T-cell (primary cell): ENCODE measurements at places on chromosomes 13 and 19.

DNA sequence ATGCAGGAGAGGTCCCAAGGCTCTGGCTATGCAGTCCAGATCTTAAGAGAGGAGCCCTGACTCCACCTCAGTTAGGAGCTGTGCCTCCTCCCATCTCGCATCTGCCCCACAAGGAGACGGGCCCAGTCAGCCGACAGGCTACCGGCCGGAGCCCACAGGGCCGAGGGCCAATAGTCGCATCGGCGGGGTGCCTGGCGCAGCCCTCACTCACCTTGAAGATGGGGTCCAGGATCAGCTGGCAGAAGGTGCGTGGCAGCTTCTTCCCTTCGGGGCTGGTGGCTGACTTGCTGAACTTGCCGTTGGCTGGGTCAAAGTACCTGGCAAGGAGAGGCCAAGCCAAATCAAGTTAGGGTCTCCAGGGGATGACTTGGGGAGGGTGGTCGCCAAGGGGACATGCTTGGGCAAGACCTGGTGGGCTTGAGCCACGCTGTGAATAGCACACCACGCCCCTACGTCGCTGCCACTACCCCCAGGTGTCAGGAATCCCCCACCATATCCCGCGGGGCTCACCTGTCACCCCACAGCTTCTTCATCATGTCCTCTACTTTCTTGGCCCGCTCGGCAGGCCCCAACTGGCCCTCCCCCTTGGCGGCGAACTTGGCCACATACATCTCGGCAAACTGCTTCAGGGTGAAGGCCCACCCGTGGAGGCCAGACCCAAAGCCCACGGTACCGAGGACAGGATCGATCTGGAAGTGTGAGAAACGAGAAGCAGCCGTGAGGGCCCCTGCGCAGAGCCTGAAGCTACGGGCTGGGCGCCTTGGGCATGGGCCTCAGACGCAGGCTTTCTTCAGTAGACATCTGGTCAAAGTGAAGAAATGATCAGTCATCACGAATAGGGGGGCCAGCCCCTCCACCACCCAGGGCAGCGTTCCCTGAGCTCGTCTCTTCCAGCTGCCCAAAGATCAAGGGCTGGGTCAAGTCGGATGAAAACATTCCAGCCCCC lies 3.3 kb downstream of the EEF2 start:
- H3K27ac ChIP-seq = no peak overlapping the region
- H3K4me3 ChIP-seq = peak overlapping the region; percentile 6
- DNase-seq = no peak
- peaks cover 70% of the 10 kb centered on the region for H3K36me3 ChIP-seq

GRCh38 chr19:55304279-55304978 lies 20.6 kb downstream of the BRSK1 start:
- H3K27me3 ChIP-seq = no peaks in the 10 kb centered on the region
- no peak overlapping the region for H3K4me3 ChIP-seq
- DNase-seq = no peak
- no peaks in the 10 kb centered on the region for H3K4me1 ChIP-seq

DNA sequence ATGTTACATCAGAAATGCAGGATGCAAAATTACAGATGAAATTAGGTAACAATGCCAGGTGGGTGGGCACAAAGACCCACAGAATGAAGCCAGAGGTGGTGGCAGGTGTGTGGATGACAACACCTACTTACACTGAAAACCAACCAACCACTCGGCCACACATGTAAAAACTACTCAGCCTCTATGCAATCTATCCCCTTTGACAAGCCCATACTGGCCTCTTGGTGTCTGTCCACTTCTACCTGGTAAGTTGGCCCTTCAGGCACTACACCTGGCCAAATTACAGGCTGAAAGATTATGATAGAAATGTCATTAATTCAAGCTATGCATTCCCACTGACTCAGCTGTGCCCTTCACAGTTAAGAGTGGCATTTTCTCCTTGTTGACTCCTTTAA lies 50.0 kb downstream of the BRD4 start:
- no peaks in the 10 kb centered on the region for H3K36me3 ChIP-seq
- H3K27me3 ChIP-seq = no peaks in the 10 kb centered on the region
- DNase-seq = no peak
- no peak overlapping the region for H3K27ac ChIP-seq
- peaks cover 91% of the 10 kb centered on the region for H3K4me1 ChIP-seq
- no peak overlapping the region for H3K4me3 ChIP-seq

DNA sequence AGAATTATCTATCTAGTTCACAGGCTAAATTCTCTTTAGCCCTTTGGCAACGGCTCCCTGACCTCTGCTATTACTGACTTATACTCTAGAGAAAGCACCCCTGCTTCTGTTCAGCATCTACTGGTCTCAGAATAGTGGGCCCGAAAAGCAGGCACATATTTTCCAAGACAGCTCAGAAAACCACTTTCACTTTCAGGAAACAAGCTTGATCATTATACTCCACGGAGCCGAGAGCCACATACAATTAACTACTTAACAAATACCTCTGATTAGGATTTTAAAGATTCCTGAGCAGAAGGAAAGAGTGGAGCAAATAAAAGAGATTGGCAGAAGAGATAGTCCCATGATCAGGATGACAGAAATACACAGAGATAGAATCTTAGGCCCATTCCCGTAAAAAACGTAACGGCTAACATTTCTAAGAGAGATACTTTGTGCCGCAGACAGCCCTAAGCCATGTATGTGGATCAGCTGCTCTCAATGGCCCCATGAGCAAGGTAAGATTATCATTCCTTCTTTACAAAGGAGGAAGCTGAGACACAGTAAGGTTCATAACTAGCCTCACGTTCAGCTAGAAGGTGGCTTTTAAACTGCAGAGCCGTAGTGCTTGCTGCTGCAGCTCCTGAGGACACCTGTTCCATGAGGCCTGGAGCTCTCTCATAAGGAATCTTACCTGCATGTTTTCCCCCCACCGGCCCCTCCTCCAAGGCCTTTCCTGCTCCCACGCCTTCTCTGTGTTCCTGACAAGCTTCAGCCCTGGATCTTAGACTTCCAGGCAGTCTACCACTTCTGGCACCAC lies 227.2 kb downstream of the FOXO1 start:
- no peaks in the 10 kb centered on the region for H3K36me3 ChIP-seq
- H3K4me3 ChIP-seq = no peak overlapping the region
- no peaks in the 10 kb centered on the region for H3K27me3 ChIP-seq
- no peak overlapping the region for H3K27ac ChIP-seq
- DNase-seq = no peak

DNA sequence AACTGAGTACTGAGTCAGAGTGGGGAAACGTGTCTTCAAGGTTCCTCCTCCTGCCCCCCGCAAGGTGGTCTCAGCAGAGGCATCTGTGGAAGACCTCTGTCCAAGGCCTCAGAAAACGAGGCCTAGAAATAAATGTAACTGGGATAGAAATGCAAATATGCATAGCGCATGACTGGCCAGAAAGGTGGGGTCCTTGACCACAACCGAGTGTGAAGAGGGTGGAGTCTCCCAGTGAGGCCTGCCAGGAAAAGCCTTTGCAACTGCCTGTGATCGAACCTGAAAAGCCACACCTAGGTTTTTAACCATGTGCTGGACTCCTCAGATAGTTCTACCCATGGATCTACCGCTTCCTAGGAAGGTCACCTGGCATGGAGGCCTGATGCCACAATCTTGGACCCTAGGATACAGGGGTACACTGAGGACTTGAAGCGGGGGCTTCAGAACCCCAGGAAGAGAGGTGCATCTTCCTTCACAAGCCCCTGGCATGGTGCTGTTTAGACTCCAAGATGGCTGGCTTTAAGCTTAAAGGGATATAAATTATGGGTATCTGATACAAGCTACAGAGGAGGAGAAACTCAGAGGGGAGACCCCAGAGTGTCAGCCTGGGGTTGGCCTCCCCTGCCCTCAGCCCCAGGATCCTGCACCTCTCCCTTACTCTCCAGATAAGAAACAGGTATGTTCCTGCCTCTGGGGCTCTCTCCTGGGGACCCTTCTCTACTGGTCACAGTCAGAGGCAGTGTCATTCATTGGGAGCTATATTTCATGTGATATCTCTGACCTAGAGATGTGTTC lies 18.3 kb upstream of the SIGLEC6 start:
- DNase-seq = no peak
- H3K27me3 ChIP-seq = peaks cover 64% of the 10 kb centered on the region
- no peak overlapping the region for H3K4me3 ChIP-seq
- H3K36me3 ChIP-seq = no peaks in the 10 kb centered on the region
- H3K27ac ChIP-seq = no peak overlapping the region

- peaks cover 4% of the 10 kb centered on the region for H3K27me3 ChIP-seq
- H3K36me3 ChIP-seq = no peaks in the 10 kb centered on the region
- no peak overlapping the region for H3K4me3 ChIP-seq
- no peak for DNase-seq
- no peak overlapping the region for H3K27ac ChIP-seq
These were observed 279.8 kb downstream of the DCLK1 start for GRCh38 chr13:35851356-35851755.

- H3K27me3 ChIP-seq = no peaks in the 10 kb centered on the region
- no peaks in the 10 kb centered on the region for H3K36me3 ChIP-seq
- H3K4me3 ChIP-seq = peak overlapping the region; percentile 74
- DNase-seq = peak; percentile 44
- H3K4me1 ChIP-seq = peaks cover 2% of the 10 kb centered on the region
These were observed 491 bp downstream of the ZNF525 start for GRCh38 chr19:53365899-53366493.

- no peaks in the 10 kb centered on the region for H3K36me3 ChIP-seq
- H3K4me1 ChIP-seq = no peaks in the 10 kb centered on the region
- H3K27ac ChIP-seq = no peak overlapping the region
- no peak overlapping the region for H3K4me3 ChIP-seq
- DNase-seq = no peak
These were observed 32.6 kb downstream of the CEACAM1 start for GRCh38 chr19:42495663-42496062.

GRCh38 chr13:64488731-64489130 lies 2741.4 kb downstream of the PCDH9 start:
- DNase-seq = no peak
- no peaks in the 10 kb centered on the region for H3K36me3 ChIP-seq
- no peaks in the 10 kb centered on the region for H3K4me1 ChIP-seq
- H3K4me3 ChIP-seq = no peak overlapping the region
- no peak overlapping the region for H3K27ac ChIP-seq

DNA sequence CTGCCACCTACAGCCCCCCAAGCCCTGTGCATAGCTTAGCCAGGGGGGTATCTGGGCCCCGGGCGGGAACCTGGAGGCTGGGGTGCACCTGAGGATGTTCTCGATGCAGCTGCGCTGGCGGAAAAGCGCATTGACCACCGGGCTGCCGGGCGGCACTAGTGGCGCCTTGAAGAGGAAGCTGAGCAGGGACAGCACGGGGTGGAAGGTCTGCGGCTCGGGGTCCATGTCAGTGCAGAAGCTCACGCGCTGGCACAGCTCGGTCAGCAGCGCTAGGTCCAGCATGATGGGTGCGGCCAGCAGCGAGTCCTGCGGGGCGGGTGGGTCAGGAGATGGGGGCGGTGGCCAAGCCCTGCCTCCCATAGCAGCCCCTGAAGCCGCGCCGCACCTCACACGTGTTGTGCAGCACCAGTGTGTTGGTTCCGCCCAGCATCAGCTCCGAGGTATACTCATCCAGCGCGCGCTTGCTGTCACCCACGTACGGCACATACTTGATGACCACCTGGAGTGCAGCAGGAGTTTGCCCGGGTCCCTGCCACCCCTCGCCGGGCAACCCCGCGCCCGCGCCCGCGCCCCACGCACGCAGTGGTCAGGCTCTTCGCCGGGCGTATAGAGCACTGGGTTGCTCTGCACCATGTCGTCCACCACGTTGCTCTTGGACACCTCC lies 2.6 kb downstream of the ISYNA1 start:
- H3K27ac ChIP-seq = no peak overlapping the region
- H3K4me1 ChIP-seq = peaks cover 7% of the 10 kb centered on the region
- H3K27me3 ChIP-seq = no peaks in the 10 kb centered on the region
- no peak overlapping the region for H3K4me3 ChIP-seq
- DNase-seq = no peak

DNA sequence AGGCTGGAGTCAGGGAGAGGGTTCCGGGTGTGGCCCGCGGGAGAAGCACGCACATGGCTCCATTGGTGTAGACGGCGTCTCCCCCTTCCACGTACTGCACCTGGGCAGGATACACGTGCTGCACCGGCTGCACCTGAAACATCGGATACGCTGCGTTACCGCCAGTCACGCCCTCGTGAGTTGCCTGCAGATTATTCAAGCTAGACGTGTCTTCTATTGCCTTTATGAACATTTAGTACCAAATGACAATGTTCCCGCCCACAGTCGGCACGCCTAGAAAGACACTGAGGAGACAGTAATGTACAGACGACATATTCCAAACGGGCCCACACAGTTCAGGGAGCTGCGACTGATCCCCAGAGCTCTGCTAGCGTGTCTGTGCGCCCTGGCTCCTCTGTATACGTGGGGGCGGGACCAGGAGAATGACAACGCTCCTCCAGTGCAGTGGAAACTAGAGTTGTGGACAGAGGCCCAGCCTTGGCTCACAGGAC lies 64.1 kb upstream of the RANBP3 start:
- no peak for DNase-seq
- H3K27ac ChIP-seq = no peak overlapping the region
- H3K4me3 ChIP-seq = no peak overlapping the region

DNA sequence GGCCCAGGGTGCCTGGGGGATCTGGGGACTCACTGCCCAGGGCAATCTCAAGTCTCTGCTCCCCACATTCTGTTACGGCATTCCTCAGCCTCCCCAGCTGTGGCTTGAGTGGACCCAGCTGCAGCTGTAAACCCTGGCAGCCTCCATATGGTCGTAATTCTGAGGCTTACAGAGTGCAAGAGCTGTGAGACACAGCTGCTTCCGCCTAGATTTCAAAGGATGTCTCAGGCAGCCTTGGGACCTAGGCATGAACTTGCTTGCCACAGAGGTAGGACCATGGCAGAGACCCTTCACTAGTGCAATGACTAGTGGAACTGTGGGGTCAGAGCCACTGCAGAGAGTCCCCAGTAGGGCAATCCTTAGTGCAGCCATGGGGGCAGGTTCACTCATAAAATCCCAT lies 297.5 kb downstream of the ENOX1 start:
- H3K4me3 ChIP-seq = no peak overlapping the region
- peaks cover 2% of the 10 kb centered on the region for H3K4me1 ChIP-seq
- no peaks in the 10 kb centered on the region for H3K27me3 ChIP-seq
- DNase-seq = no peak

- H3K4me1 ChIP-seq = peaks cover 97% of the 10 kb centered on the region
- H3K4me3 ChIP-seq = no peak overlapping the region
- DNase-seq = no peak
- no peaks in the 10 kb centered on the region for H3K36me3 ChIP-seq
These were observed 80.0 kb upstream of the TM9SF2 start for GRCh38 chr13:99421271-99421670.

GRCh38 chr19:13002166-13002898 lies 7.1 kb downstream of the NFIX start:
- H3K36me3 ChIP-seq = no peaks in the 10 kb centered on the region
- peaks cover 18% of the 10 kb centered on the region for H3K27me3 ChIP-seq
- DNase-seq = no peak
- H3K4me3 ChIP-seq = no peak overlapping the region
- H3K27ac ChIP-seq = no peak overlapping the region

- H3K4me3 ChIP-seq = no peak overlapping the region
- H3K27me3 ChIP-seq = no peaks in the 10 kb centered on the region
- H3K4me1 ChIP-seq = peaks cover 12% of the 10 kb centered on the region
- no peaks in the 10 kb centered on the region for H3K36me3 ChIP-seq
- no peak overlapping the region for H3K27ac ChIP-seq
These were observed 37.1 kb downstream of the PBX4 start for GRCh38 chr19:19581391-19581790.
